NCI-H1930 (cell line): ENCODE measurements at places on chromosomes 3 and 15.

- no peak for DNase-seq
Measured at GRCh38 chr15:73681063-73681462, 3.1 kb upstream of the CD276 start.

- no peak for DNase-seq
Measured at GRCh38 chr15:98801234-98801561, 152.9 kb downstream of the IGF1R start.

- no peak for DNase-seq
Measured at GRCh38 chr3:58536501-58537411, at the start of gene ACOX2. ACOX2 (minus strand) TSS chr3:58537190; CDS start chr3:58535106, 2,084 bp downstream.

- no peak for DNase-seq
Measured at GRCh38 chr15:90184119-90184785, 16.9 kb upstream of the SEMA4B start.

DNA sequence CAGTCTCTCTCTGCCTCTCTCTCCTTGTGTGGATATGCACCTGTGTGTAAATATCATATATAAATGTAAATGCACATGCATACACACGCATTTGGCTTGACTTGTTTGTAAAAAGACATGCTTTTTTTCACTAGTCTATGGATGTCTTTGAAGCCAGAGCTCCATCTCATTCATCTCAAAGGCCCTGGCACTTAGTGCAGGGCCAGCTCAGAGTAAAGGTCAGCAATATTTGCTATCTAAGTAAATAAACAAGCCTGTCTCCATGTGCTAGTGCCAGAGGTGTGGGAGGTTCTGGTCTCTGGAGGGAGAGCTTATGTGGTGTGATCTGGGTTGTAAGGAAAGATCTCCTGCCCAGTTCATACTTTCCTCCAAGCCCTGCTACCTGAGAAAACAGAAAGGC lies 5.6 kb downstream of the CLSTN2 start:
- DNase-seq, result no peak

DNA sequence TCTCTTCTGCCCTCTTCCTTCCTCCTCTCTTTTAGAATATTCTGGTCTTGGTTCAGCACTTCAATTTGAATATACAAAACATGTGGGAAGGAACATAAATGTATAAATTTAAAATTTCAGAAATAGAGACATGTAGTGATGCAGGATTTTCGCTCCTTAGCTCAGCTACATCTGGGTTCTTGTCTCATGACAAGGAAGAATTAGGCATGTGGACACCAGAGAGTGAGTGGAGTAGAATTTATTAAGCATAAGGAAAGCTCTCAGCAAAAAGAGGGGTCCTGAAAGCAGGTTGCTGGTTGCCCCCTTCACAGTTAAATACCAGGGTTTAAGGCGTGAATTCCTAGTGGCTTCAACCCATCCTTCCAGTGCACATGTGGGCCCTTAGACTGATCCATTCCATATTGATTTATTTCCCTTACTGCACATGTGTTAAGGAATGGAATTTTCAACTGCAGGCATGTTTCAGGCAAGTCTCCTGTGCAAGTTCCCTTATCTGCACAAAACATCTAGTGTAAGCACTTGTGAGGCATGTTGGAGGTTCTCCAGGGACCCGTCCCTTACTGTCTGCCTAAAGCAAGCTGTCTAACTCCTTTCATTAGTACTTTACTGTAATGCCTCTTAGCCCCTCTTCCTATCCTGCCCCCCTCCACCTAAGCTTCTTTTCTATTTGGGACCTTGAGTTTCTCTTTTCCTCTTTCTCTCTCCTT lies 133.2 kb upstream of the STRIT1 start:
- DNase-seq, result no peak

- no peak for DNase-seq
Measured at GRCh38 chr3:148723631-148724030, 25.9 kb downstream of the AGTR1 start.

- DNase-seq, result no peak
Measured at GRCh38 chr15:69555080-69555479, 102.5 kb downstream of the RPLP1 start.

- DNase-seq, result no peak
Measured at GRCh38 chr3:24494618-24495325, at the start of gene THRB. THRB (minus strand) TSS chr3:24494850.

DNA sequence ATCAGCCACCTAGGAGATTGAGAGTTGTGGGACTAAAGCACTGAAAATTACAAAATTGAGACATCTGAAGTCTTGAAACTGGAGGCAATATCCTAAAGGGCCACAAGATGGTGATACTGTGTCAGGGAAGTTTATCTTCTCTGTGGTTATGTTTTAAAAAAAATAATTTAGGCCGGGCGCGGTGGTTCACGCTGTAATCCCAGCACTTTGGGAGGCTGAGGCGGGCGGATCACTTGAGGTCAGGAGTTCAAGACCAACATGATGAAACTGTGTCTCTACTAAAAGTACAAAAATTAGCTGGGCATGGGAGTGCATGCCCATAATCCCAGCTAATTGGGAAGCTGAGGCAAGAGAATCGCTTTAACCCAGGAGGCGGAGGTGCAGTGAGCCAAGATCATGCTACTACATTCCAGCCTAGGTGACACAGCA lies 17.9 kb upstream of the NIT2 start:
- no peak for DNase-seq

DNA sequence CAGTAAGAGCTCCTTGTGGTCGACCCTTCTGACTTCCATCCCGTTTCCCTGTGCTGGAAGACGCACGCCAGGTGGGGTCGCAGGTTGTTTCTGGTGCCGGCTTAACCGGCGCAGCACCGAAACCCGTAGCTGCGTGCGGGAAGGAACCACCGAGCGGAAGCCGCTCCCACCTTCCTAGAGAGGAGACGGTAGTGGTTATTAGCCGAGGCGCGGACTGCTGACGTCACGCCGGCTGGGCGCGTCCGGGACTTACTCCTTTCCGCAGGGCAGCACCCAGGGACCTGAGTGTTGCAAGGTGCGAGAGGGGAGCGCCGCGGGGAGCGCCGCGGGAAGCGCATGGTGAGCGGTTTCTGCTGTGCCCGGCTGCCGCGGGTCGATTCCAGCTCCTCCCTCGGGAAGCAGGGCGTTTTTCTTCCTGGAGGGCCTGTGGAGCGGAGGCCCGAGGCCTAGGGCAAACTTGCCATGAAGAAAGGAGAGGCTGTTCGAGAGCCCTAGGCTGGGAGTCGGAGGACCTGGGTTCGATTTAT lies at the start of gene ZNF501:
ZNF501 (plus strand) TSS at position 252 of the 527 bp plus-strand sequence. CDS start 4,787 bp downstream, outside the sequence.
- peak; percentile 68 for DNase-seq

DNA sequence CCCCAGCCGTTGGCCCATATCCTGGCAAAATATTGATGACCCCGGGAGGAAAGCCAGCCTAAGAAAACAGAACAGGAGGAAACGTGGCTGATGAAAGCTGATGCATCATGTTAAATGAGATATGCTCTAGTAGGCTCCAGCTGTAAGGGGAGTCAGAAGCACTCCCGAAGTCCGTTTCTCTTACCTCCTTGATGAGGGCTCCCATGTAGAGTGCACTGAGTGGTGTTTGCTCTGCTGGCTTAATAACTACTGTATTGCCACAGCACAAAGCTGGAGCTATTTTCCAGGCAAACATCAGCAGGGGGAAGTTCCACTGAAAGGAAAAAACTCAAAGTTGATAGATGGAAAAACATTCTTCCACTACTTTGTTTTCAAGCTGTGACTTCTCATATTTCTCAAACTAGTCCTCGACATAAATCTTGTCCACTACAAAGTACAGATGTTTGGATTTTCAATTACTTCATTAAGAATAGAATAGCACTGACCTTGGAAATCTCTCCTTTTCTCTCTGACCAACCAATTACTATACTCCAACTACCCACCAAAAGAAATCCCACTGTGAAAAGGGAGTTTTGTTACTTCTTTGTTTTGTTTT lies 72.7 kb downstream of the ALDH1A2 start:
- DNase-seq, result no peak

- DNase-seq, result no peak
Measured at GRCh38 chr3:61094608-61095007, 156.6 kb downstream of the FHIT start.

DNA sequence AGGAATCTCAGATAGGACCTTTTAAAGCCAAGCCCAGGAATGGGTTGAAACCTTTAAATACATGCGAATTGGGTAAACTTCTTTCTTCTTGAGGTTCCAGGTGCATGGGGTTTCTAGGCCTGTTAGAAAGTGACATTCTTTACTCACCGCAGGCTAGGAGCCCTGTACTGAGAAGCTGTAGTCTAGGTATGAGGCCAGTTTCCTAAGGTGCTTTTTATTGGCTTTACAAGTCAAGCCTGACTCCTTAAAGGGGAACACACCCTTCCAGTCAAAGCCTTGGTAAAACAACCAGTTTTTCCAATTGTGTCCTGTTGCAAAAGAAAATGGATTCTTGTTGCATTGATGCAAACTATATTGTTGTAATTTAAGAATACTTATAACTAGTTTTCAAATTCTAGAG lies 76.1 kb upstream of the ATP11B start:
- no peak for DNase-seq

GRCh38 chr3:111241960-111242359 lies 170.3 kb downstream of the NECTIN3 start:
- DNase-seq, result no peak

GRCh38 chr3:101902041-101902440 lies 52.7 kb downstream of the NFKBIZ start:
- DNase-seq, result no peak

DNA sequence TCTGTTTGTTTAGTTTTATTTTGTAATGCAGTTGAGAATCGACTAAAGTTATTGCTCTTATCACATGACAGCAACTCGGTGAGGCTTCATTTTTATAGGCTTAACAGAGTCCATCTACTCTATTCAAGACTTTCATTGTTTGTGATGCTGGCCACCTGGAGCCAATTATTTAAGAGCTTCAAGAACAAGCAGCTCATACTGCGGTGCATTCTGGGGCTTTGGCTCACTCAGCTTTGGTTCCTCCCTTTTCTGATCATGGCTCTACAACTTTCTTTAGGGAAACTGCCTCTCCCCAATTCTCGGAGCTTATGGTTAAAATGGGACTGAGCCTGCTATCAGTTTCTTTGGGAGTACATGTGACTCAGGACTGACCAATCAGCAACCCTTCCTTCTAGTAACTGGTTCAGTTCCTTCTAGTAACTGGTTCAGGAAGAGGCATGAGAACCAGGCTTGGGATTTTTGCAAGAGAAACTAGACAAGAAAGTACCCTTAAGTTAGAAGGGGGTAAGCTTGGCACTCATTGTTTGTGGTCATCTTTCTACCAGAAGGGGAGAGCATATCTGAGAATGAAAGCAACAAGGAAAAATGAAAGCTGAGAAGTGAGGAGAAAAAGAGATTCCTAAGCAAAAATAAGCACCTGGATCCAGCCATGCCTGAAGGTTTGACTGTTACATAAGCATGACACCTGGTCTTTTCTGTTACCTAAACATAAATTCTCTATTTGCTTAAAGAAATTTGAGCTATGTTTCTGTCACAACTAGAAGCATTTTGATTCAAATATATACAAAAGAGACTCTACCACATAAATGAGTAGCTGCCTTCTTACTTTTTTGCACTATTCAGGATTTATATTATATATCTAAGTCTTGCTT lies 24.1 kb upstream of the ARHGEF3 start:
- DNase-seq, result no peak

DNA sequence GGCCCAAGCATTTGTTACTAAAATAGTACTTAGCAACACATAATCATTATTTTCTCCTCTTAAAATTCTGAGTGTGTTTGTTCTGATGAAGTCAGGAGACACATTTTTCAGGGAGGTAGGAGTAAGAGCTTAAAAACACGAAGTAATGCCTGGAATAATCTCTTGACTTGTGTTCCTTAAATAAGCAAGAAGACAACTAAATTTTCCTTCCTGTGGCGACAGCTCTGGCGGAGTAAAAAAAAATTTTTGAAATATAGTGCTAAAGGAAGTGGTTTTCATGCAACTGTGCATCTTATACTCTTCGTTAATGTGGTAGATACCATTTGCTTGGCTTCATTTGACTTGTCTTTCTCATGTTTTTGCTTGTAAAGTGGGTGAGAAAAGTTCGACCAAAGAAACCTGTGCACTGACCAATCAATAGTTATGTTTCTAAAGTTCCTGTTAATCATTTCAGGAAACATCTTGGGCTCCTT lies 11.1 kb upstream of the MBNL1 start:
- no peak for DNase-seq

- no peak for DNase-seq
Measured at GRCh38 chr3:111811811-111812210, 47.3 kb upstream of the PHLDB2 start.

DNA sequence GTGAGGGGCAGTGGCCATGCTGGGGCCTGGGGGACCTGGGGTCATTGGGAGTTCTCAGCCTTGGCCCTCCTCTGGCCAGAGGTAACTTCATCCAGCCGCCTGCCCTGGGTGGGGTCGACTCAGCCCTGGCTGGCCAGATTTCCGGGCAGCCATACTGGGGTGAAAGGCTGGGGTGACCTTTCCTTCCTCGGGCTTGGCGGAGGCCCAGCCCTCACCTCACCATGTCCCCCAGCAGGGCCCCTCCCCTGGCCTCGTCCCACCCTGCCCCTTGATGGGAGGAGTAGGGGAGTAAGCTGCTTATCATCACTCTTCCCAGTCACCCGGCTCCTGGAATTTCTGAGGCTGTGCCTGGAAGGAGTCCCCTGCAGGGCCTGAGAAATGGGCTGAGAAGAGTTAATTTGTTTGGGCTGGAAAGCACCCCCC lies 5.4 kb downstream of the SEMA3F start:
- no peak for DNase-seq

DNA sequence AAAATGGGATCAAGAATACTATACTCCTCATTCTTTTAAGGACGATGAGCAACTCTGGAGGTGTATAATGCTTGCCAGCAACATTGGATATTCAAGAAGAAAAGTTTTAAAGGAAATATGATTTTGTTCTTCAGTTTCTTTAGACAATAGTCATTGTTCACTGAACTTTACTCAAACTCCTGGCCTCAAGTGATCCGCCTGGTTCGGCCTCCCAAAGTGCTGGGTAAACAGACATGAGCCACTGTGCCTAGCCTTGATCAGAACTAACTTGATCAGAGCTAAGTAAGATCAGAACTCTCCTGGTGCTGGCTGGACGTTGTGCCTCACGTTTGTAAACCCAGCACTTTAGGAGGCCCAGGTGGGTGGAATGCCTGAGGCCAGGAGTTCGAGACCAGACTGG lies 12.6 kb downstream of the EFCAB12 start:
- no peak for DNase-seq

GRCh38 chr15:32792436-32792835 lies 74.6 kb downstream of the GREM1 start:
- DNase-seq, result no peak

GRCh38 chr3:155870945-155871745 lies 695 bp downstream of the GMPS start:
- DNase-seq, result no peak

GRCh38 chr15:93801206-93801605 lies 430.2 kb upstream of the MCTP2 start:
- no peak for DNase-seq
